ENCODE measurements at places on chromosomes 4 and X.
A peak's percentile ranks its signal among the peaks of the same experiment; 100 is the strongest.

GRCh38 chr4:137124278-137124932, 407.9 kb downstream of the PCDH18 start:
- peak; percentile 28 for DNase-seq

GRCh38 chr4:53197772-53198142, 168.1 kb downstream of the SCFD2 start:
- DNase-seq = no peak

- DNase-seq = no peak
Observed at GRCh38 chr4:76585272-76585671, 150.2 kb downstream of the SHROOM3 start.

- no peak for DNase-seq
Observed at GRCh38 chrX:46730765-46731164, 28.2 kb downstream of the SLC9A7 start.

DNA sequence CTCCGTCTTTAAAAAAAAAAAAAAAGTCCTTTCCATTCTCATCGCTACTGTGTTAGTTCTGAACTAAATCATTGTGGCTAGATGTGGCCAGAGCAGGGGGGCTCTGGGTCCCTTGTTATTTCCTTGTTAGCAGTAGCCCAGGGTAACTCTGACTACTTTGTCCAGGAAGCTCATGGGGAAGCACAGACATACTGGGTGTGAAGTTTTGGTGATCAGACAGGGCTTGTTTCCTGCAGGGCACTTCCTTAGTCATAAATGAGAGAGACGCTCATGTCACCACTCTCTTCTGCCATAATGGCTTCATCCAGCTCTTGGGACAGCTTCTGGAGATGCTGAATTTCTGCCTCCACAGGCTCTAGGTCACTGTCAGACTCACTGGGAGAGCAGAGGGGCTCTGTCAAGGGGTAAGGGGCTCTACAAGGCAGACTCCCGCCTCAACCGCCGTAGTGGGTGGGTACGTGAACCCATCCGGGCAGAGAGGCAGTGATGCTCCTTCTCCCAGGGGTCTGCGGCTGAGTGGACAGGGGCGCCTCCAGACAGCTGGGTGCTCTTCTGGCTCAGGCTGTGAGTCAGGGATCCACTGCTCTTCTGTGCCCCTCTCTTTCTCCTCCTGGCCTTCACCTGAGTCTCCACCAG, 12.9 kb downstream of the STIM2 start:
- no peak for DNase-seq

GRCh38 chrX:125205133-125205917, 114.3 kb upstream of the TEX13C start:
- DNase-seq = no peak

DNA sequence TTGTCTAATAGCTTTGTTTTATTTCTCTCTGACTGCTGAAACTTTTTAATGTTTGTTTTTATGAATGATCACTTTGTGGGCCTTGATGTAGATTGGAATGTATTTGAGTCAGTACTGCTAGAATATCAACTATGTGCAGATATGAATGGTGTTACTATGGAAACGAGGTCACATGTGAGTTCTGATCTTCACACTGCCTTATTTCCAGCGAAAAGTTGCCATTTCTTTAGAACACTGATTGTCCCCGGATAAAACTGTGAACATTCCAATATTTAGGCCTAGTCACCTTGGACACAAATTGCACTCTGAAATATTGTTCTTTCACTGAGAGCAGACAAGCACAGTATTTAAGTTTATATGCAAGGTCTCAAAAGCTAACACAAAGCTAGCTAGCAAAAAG, 27.2 kb upstream of the MAGED1 start:
- peak; percentile 75 for DNase-seq

- no peak for DNase-seq
Observed at GRCh38 chr4:100641336-100641735, 123.5 kb upstream of the EMCN start.

DNA sequence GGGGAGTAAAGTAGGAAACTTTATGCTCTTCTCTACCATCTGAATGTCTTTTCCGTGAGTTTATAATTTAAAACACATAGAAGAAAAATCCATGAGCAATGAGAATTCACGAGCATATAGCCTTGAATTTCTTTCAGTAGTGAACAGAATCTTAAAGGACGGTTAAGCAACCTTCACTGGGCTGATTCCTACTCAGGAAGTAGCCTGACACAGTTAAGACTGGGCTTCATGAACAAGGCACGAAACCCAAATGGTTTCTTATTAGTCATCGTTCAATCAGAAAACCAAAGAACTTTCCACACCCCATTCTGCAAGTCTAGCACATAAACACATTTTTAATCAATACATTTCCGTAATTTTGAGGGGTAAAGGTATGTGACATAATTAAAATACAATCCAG, 95.8 kb downstream of the SH3KBP1 start:
- no peak for DNase-seq

DNA sequence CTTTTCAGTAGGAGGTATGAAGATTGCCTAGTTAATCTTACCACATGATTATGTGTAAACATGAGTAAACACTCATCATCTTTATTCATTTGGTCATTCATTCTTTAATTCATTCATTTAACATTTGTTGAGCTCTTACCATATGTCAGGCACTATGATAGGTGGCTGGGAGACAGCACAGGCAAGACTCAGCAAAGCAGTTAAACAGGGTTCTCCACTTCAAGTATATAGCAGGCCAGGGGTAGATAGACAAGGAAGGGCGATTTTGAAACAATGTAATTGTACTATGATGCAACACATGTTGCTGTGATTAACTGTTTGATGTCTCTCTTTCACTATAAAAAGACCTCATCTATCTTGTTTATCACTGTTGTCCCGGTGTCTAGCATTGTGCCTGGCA, 84.3 kb upstream of the GPR101 start:
- no peak for DNase-seq

- DNase-seq = no peak
Observed at GRCh38 chr4:172050911-172051310, 237.7 kb downstream of the GALNTL6 start.

DNA sequence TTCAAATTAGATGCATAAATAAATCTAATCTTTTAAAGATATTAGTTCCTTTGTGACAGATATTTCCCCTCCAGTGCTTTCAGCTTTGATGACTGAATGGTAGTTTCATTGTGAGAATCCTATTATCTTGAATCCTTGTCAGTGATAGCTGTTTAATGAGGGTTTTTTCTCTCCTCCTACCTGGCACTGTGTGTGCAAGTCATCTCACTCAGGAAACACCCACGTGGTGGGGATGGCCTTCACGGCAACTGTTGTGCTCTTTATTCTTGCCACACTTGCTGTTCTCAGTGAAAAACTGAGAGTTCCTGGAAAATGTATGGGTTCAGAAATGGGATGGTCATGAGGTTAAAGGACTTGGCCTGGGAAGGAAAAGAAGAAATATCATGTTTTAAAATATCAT, 129.9 kb downstream of the SPRY1 start:
- DNase-seq = no peak

DNA sequence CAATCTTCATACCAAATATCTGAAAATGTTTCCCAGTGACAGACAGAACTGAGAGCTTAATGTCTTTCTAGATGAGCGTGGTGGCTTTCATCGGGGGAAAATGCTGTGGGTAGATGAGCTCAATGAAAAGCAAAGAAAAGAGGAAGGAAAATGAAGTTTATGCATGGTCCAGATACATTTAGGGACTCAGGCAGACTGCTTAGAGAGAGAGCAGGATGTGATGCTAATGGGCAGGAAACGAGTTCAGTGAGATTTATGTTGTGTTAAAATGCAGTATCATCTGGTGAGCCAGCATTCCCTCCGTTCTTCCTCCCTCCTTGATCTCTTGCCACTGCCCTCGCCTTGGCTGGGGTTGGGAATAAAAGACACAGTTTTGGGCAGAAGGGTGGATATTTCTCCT, 229.2 kb downstream of the GBA3 start:
- DNase-seq = no peak

GRCh38 chr4:17773135-17773698, 8.2 kb downstream of the FAM184B start:
- no peak for DNase-seq

DNA sequence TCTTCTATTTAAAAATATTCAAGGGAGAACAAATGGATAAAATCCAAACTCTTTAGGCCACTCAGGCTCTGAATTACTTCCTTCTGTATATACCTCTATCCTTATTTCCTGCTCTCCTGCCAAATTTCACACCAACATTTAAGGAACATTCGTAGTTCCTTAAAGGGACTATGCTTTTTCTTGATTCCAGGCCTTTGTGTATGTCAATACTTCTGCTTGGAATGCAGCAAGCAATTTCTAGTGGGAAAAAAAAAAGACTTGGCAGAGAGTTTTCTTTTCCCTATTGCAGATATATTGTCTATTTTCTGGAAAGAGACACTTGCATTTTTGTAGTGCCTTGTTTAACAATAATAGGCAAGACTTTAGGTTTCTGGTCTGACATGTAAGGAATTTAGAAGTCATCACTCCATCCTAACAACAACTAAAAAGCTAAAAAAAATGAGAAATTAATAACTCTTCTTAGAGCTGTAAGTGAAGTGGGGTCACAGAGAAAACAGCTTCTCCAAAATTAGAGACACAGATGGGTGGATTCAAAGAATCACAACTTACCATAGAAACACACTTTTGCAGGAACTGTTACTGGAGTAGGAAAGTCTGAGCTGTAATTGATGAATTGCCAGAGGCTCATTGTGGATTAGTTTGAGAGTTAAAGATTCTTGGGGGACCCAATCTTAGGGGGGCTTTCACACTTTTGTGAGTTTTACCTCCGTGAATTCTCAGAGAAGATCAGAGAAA, 2.1 kb upstream of the ADH5 start:
- no peak for DNase-seq

- no peak for DNase-seq
Observed at GRCh38 chrX:129617420-129617819, 37.3 kb downstream of the APLN start.

- DNase-seq = peak; percentile 24
Observed at GRCh38 chr4:8260656-8261111, 8.9 kb upstream of the HTRA3 start.

GRCh38 chr4:40310225-40310624, 24.9 kb upstream of the CHRNA9 start:
- no peak for DNase-seq

DNA sequence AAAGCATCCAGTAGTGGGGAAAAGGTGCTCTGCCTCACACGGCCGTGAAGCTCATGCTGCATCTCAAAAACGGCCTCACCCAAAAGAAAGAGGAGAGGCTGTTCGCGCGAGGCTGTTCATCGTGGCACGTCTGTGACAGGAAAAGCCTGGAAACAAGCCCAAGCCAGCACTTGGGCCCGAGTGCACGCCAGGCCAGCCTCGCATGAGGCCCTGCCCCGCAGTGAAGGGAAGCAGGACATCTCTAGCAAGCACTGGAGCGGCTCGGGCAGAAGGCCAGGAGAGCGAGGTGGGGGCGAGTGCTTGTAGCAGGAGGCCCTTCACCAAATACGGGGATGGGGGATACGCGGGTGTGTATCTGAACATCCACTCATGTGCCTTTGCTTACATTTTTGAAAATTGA, 39.9 kb upstream of the MXD4 start:
- DNase-seq = no peak

GRCh38 chrX:150767475-150768131, 74.4 kb downstream of the MTMR1 start:
- DNase-seq = peak; percentile 2

- DNase-seq = no peak
Observed at GRCh38 chr4:155495572-155496293, 119.0 kb upstream of the MAP9 start.

DNA sequence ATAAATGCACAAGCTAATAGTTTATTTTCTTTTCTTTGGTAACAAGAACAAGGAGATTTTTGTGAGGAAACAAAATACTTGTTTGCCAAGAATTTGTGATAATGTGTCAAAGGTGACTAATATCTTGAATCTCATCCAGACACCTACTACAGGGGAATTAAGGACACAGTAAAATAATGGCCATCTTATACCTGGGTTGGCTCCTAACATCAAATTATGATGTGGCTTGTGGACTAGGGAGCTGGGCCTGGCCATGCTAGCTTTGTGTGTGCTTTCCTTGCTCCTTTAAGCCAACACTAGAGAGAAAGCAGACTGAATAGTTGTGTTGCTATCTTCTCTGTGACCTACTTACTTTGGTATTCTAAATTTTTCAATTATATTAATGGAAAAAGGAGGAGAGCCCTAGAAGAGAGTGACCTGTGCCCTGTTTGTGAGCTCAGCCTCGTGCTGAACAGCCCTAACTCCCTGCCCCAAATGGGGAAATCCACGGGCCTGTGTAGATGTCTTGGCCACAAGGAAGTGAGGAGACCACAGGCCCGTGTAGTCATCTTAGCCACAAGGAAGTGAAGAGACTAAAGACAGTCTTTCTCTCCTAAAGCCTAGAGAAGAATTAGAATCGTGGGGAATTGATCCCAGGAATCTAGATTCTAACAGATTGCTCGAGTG, 23.3 kb downstream of the ARHGAP24 start:
- DNase-seq = no peak

GRCh38 chr4:29304595-29304994, 1415.6 kb upstream of the PCDH7 start:
- peak; percentile 5 for DNase-seq

- no peak for DNase-seq
Observed at GRCh38 chrX:70453024-70453618, 8.5 kb downstream of the DLG3 start.

DNA sequence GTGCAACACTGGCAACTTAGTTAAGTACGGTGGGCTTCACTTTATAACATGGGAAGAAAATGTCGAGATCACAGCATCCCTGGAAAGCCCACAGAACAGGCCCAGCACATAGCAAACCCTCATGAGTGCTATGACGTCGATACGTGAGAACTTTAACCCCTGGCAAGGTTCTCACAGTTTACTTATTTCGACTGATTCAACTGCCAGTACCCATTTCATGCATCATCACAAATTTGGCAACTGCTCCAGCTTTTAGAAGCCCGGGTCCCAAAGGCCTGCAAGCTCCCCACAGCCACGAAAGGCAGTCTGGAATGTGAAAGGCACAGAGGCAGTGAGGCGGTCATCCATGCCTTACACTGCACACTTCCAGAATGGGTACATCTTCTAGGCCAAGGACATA, 41.2 kb downstream of the RELL1 start:
- no peak for DNase-seq

GRCh38 chr4:123786920-123787319, 390.3 kb downstream of the SPRY1 start:
- DNase-seq = no peak

DNA sequence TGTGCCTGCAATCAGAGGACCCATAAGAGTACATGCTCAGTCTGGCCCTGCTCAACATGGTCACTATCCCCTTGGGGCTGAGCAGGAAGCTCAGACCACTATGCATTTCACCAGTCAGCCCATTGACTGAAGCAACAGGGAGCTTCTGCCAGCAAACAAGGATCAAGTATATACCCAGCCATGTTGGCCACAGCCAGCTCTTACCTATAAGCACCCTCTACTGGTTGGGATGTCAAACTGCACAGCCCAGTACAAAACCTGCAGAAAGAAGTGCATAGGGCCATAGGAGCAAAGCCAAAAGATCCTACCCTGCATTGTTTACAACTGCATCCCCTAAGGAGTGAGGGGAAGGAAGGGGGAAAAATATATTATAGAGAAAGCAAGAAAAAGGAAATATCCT, 214.4 kb upstream of the CPEB2 start:
- peak; percentile 12 for DNase-seq

GRCh38 chrX:12894074-12895030, 12.1 kb upstream of the TLR8 start:
- DNase-seq = no peak

- no peak for DNase-seq
Observed at GRCh38 chr4:155854582-155855226, 11.4 kb downstream of the ASIC5 start.

Measured in foreskin melanocyte (primary cell).